CD8-positive, alpha-beta T cell (primary cell): ENCODE measurements at places on chromosomes 6 and 20.

DNA sequence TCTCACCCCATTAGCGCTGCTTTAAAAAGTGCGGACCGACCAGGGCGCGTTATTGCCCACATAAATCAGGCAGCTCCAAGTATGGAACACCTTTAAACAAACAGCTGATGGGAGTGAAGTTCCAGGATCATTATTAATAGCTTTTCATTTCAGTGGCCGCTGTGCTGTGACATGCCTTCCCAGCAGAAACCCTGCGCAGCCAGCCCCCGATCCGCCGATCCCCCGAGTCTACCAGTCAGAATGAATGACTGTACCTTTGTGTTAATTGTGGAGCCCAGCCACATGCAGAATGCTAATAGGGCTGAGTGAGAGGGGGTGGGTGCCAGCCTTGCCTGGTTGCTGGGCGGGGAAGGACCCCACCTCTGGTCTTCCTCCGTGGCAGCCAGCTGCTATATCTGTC, 21.9 kb downstream of the CDH22 start:
- no peak for DNase-seq

GRCh38 chr20:47790580-47790965, 5.3 kb upstream of the SULF2 start:
- DNase-seq, result no peak

DNA sequence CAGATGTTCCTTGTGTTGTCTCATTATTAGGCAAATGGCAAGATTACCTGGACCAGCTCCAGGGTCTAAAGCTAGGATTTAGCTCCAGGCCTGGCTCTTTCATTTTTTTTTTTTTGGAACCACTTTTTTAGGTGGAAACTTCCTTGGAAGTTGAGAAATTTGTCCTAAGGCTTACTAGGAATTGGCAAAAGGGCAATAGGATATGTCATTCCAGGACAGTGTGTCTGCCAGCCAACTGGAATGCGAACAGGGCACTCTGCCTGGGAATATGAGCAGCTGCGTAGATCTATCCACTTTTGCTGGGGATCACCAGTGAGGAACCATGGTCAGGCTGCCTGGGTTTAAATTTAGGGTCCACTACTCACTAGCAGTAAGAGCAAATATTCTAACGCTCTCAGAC, 304.0 kb downstream of the TSHZ2 start:
- no peak for DNase-seq

DNA sequence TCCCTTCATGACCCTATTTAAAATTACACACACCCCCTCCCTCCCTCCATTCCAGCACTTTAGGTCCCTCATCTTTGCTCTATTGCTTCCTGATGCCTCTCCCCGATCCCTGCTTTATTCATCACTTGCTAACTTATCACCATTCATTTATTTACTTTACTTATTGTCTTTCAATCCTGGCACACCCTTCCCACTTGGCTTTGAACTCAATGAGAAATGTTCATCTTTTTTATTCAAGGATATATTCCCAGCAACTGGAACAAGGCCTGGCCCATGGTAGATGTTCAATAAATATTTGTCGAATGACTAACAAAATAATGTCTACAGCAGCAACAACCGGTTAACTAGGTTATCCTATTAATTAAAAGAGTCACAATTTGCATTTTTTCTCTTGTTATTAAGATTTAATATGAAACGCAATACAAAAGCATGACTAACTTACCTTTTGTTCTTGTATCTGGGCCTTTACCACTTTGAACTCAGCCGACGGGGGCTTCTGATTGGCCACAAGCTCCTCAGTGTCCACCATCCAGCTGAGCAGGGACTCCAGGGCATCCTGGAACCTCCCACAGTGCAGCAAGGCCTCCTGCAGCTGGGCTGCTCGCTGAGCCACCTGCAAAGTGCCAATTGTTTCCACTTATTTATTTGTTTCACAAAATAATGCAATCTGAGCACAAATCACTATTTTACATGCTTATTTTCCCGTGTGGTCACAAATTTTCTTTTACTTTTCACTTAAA, 107.8 kb downstream of the DST start:
- DNase-seq, result no peak
